ENCODE measurements at places on chromosomes 1 and 21. TPM values are rescaled to one million over a fixed set of nuclear protein-coding genes. Genes with fewer than 3 reads are reported as not detected.
A peak's percentile ranks its signal among the peaks of the same experiment; 100 is the strongest.

DNA sequence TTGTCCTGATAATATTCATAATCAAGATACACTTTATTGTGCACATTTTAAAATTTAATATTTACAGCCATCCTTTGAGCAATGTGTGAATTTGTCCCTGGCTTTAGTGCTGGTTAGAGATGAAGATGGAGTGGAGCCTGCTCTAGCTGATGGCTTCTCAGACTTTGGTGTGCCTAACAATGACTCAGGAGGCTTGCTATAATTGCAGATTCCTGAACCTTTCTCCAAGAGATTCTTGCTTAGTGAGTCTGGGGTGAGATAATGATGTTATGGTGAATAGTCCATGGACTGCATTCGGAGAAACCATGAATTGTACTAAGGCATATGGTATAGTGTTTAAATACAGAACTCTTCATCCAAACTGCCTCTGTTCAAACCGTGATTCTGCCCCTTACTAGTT, 307.1 kb downstream of the PAPPA2 start:
- DNase-seq, result no peak

DNA sequence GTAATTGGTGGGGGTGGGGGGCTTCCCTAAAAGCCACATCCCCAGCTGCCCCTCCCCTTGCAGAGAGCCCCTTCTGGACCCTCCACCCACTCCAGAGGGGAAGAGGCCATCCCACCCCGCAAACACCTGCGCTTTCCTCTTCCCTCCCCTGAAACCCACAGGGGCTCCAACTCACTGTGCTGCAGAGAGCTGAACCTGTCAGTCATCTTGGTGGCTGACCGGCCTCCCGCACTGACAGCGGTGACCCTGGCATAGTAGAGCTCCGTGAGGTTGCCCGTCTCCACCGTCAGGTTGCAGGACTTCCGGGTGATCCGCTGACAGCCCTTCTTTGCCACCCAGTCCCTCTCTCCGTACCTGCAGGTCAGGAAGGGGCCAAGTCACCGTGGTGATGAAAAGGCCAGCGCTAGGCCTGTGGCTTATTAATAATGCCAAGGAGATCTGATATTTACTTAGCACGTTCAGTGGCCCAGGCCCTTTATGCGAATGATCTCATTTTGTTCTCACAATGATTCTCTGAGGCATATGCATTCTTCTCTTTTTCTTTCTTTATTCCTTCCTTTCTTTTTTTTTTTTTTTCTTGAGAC, 5.9 kb downstream of the IL22RA1 start:
- peak; percentile 67 for DNase-seq

DNA sequence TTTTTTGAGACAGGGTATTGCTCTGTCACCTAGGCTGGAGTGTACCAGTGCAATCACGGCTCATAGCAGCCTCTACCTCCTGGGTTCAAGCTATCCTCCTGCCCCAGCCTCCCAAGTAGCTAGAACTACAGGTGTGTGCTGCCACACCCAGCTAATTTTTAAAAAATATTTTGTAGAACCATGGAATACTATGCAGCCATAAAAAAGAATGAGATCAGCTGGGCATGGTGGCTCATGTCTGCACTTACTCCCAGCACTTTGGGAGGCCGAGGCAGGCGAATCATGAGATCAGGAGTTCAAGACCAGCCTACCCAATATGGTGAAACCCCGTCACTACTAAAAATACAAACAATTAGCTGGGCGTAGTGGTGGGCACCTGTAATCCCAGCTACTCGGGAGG, 29.9 kb upstream of the CTPS1 start:
- no peak for DNase-seq

- DNase-seq, result no peak
Measured at GRCh38 chr1:190168893-190169280, 308.8 kb downstream of the BRINP3 start.

- no peak for DNase-seq
Measured at GRCh38 chr1:107010582-107010981, 45.9 kb upstream of the PRMT6 start.

DNA sequence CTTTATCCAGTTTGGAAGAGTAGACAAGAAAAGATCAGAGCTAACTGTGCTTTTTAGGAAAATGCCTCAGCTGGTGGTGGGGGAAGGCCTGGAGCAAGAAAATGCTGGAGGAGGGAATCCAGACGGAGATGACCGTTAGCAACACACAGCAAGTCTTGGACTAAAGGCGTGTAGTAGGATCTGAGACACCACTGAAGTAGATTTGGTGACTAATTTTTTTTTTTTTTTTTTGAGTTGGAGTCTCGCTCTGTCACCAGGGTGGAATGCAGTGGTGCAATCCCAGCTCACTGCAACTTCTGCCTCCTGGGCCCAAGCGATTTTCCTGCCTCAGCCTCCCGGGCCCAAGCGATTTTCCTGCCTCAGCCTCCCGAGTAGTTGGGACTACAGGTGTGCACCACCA, 41.2 kb downstream of the LPAR3 start:
- DNase-seq, result no peak

GRCh38 chr1:84339503-84339902, 38.0 kb downstream of the SAMD13 start:
- DNase-seq, result no peak

DNA sequence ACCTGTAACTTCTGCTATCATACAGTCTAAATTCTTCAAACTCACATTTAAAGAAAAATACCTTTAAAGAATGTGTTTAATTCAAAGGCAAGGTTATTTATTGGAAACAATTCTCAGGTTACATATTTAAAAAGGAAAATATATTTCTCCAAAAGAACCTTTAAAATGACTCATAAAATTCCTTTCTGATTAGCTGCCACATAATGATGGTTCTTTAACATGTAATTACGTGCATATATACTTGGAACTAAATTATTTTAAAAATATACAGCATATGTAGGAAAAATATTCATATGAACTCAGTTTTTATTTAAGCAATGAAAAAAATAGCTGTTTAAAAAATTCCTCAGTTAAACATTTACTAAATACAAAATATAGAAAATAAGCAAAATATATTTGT, 173.6 kb downstream of the COP1 start:
- DNase-seq, result no peak

DNA sequence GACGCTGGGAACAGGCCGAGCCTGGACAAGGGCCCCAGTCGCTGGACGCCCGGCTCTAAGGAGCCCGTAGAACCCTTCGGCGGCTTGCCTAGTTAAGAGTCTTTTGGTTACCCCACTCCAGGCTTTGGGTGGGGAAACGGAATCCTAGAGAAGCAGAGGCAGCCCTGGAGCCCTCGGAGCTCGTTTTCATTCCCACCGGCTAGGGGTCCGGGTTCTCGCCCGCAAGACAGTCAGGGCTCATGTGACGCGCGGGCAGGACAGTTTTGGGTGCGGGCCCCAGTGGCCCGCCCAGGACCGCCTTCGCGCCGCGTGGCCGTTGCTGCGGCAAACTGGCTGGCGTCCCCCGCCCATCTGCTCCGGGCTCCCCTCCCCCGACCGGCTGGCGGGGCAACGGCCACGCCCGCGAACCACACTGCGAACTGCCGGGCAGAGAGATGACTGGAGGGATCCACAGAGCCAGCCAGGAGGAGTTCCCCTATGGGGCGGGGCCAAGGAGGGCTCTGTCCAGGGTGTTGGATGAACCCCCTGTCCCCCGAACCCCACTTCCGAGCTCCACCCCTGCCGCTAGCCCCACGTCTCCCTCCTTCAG, 829 bp upstream of the HES2 start:
- no peak for DNase-seq

- DNase-seq, result peak; percentile 47
Measured at GRCh38 chr1:228276901-228277490, 69.2 kb downstream of the OBSCN start.

- no peak for DNase-seq
Measured at GRCh38 chr1:32636914-32637645, 13.3 kb downstream of the ZBTB8OS start.

- DNase-seq, result no peak
Measured at GRCh38 chr1:203379825-203380224, 28.9 kb upstream of the FMOD start.

DNA sequence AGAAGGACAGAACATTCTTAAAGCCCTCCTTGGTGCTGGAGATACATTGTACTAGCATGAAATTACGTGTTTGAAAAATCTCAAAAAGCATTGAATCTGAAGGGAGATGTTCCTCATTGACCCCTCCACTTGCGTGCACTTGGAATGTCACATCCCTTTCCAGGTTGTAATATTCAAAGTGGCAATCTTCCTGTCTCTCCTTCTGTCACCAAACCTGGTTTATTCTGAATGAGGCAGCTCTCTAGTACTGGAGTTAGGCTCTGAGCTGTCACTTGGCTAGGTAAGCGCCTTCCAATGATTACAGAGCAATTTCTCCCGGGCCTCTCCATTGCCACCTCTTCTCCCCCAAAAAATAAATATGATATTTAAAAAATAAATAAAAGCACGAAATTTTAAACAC, 855 bp downstream of the DSCAM start:
- no peak for DNase-seq

DNA sequence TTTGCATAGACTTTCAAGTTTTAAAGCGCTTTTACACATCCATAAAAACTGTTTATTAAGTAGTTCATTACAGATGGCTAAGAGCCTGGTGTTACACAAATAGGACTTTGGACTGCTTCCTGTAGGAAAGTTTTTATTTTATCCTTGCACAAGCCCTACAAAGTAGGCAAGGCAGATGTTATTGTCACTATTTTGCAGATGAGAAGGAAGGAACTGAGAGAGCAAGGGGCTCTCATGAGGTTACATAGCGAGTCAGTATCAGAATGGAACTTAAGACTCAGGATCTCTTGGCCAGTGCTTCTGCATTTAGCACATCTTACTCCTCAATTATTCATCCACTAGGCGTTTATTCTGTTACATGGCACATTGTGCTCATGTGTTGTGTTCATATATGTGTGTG, 2.6 kb upstream of the MAPKAPK2 start:
- DNase-seq, result no peak

The NUAK2 gene
- total RNA-seq, result 2.5 TPM

The OTUD7B gene
- total RNA-seq, result 36.0 TPM

The AGMAT gene
- 0.13 TPM for total RNA-seq

The LRRC3 gene
- 1.6 TPM for total RNA-seq

The SEMA4A gene
- 8.9 TPM for total RNA-seq

The C1QB gene
- 225 TPM for total RNA-seq

The KPNA6 gene
- 58.4 TPM for total RNA-seq

The HRNR gene
- not detected for total RNA-seq

The MYBPHL gene
- total RNA-seq, result not detected

The FAM43B gene
- total RNA-seq, result 0.52 TPM
